ENCODE measurements at places on chromosomes 2 and 18.

DNA sequence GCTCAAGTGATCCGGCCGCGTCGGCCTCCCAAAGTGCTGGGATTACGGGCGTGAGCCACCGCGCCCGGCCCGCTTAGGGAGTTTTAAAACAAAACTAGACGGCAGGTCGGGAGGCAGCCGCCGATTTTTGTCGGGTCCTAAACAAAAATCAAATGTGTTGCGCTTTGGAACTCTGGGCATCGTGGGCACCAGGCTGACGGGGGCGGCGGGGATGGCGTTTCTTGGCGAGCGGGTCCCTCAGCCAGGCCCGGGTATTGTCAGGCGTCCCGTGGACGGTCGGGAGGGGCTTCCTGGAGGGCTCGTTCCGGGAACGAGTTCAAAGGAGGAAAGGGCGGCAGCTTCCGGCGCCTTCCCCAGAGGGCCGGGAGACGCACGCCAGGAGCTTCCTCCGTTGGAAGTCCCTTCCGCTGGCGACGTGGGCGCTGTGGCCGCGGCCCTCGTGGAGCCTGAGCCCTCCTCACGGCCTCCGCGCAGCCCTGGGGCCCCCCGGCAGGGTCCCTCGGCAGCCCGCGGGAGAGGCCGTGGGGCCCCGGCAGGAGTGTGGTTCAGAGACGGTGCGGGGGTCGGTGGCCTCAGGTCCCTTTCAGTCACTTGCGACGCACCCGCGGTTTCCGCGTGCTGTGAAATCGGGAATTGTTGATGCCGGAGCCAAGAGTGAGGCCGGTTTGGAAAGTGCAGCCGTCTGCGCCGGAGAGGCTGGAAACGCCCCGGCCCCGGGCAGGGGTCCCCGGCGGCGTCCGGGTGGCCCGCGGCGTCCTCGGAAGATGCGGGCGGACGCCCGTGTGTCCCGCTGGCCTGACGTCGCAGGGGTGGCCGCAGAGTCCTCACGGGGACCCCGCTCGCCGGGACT lies 59.3 kb downstream of the EMILIN2 start:
- peak; percentile 64 for ATAC-seq

GRCh38 chr18:26869640-26870039 lies 4.1 kb upstream of the AQP4 start:
- no peak for ATAC-seq

DNA sequence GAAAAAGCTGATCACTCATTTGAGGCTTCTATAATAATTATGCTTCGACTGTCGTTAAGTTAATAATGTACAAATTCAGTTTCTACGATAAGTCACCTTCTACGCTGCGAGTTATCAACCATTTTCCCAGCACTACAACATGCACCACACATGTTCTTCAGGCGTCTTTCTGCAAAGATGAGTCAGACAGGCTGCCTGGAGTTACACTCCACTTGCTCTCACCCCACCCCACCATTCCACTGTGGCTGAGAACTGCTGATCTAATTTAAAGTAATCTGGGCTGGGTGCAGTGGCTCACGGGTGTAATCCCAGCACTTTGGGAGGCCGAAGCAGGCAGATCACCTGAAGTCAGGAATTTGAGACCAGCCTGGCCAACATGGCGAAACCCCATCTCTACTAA lies 218.6 kb downstream of the DYM start:
- ATAC-seq: no peak

- ATAC-seq: peak; percentile 21
These were observed 3.6 kb upstream of the TSPYL6 start for GRCh38 chr2:54259413-54260240.

- no peak for ATAC-seq
These were observed 27.7 kb downstream of the SH3BP4 start for GRCh38 chr2:234979204-234980167.

DNA sequence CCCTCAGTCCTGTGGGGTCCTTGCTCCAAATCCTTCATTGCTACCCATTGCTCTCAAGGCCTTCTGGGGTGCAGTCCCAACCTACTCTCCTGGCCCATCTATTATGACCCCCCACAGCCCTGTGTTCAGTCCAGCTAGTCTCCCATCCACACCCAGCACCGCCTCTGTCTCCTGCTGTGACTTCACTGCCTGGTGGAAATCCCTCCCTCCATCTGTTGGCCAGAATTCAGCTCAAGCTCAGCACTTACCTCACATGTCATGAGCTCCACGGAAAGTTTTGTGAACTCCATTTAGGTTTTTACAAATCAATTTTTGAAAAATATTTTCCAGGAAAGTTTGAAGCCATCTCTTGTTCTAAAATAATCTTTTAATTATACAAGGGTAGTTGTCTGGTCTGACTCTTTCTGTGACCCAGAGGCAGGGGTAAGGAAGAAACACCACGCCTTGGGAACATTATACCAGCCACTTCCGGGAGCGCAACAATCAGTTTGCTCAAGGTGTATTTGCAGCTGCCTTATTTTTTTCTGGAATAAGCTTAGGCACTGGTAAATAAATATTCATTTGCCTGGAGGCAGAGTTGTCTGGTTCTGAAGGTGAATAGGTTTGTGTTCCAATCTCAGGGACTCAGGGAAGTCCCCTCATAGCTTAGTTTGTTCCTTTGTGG lies 110.8 kb downstream of the VIT start:
- ATAC-seq: no peak

- no peak for ATAC-seq
These were observed 92.9 kb downstream of the ACKR3 start for GRCh38 chr2:236662231-236663185.

DNA sequence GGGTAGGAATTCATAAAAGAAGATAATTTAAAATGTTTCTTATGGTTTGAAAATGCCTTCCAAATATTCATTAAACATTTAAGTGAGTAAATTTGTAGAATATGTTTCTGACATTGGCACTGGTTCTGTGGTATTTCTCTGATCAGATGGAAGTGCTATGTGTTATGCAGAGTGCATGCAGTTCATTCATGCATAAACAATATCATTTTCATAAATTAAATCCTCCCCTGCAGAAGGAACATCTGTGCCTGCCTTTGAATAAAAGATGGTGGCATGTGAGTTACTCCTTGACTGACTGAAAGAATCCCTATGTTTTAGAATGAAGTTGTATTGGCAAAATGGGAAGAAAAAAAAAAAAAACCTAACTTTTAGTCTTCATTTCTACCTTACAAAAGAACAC lies 5.9 kb downstream of the NEUROD1 start:
- no peak for ATAC-seq

GRCh38 chr2:68434981-68435380 lies 32.1 kb downstream of the FBXO48 start:
- no peak for ATAC-seq

DNA sequence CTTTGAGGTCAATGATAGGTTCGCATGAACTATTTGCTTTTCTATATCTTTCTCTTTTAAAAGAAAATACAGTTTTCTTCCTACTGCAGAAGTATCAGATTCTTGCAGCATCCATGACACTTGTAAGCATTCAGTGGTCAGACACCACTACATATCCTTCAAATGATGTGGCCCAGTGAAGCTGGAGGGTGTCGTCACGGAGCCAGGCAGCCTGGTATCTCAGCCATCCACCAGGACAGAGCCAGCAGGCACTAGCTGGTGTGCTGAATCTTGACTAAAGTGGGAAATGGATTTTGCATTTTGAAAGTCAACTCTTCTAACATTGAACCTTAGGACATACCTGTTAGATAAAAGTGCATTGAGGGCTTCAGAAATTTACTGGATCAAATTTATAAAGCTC lies 5.4 kb downstream of the KLHL14 start:
- no peak for ATAC-seq

- peak; percentile 15 for ATAC-seq
These were observed 1.8 kb downstream of the ZCCHC2 start for GRCh38 chr18:62524440-62525200.

- ATAC-seq: peak; percentile 71
These were observed 230.2 kb upstream of the TNP1 start for GRCh38 chr2:217090024-217090473.

GRCh38 chr2:149098701-149099100 lies 60.2 kb downstream of the LYPD6B start:
- ATAC-seq: no peak

- no peak for ATAC-seq
These were observed 95.9 kb upstream of the ACKR3 start for GRCh38 chr2:236473691-236474090.

- ATAC-seq: no peak
These were observed 14.9 kb downstream of the ELMOD3 start for GRCh38 chr2:85369500-85369899.
